ENCODE measurements at places on chromosomes 12 and 14.

DNA sequence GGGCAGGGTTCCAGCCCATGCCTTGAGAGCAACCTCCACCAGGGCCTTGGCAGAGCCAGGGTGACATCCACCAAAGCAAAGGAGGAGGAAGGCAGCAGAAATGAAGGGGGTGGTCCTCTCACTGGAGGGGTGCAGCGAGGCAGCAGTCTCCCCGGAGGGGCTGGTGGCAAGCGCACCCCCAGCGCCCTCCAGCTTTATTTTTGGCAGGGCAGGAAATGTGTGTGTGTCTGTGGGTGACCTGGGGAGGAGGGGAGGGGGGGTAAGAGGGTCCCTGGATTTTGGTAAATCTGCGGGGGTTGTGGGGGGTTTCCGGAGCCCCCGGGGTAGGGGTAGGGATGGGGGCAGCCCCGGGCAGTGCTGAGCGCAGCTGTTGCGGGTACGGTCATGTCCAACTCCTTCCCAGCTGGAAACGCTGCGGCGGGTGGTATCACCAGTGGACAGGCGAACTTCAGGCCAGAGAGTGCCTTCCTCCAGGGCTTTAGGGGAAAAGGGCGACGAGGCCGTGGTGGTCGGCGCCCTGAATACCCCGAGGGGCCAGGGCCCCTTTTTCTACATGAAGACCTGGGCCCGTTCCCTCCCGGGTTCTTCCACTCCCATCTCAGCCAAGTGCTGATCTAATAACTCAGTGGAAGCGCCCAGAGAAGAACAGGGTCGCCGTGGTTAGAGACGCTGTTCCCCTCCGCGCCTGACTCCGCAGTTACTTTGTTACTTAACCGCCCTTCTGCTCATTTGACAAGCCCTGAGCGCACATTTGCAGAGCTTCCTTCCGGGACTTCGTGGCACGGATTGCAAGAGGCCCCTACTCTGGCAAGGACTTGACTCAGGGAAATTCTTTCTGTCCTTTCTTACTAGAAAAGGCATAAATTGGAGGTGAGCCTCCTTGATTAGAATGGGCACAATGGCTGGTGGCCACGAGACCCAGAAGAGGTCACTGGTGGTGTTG lies 55.2 kb downstream of the FOS start:
- peak; percentile 21 for DNase-seq

- DNase-seq = no peak
These were observed 5.8 kb downstream of the NID2 start for GRCh38 chr14:52063052-52063462.

DNA sequence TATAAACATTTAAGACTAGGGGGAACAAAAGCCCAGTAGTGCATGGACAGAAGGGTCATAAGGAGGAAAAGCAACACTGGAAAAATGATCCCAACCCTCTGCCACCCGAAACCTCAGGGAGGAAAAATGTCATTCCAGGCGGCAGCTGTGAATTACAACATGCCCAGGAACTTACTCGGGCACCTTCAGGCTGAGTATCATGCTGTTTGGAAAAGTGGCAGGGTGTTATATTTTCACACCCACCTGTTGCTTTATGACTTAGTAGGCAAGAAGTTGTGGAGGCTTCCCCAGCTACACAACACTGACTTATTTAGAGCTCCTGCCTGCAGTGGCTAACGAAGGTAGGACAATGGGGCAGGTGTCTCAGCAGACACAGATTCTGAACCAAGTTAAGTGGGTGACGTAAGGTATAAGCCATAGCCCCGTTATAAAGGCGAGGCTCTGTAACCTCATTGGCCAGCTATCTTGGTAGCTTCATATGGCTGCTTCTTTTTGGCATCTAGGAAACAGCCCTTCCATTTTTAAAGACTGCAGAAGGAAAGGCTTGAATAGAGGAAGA lies 96.1 kb upstream of the IFNG-AS1 start:
- DNase-seq = no peak

DNA sequence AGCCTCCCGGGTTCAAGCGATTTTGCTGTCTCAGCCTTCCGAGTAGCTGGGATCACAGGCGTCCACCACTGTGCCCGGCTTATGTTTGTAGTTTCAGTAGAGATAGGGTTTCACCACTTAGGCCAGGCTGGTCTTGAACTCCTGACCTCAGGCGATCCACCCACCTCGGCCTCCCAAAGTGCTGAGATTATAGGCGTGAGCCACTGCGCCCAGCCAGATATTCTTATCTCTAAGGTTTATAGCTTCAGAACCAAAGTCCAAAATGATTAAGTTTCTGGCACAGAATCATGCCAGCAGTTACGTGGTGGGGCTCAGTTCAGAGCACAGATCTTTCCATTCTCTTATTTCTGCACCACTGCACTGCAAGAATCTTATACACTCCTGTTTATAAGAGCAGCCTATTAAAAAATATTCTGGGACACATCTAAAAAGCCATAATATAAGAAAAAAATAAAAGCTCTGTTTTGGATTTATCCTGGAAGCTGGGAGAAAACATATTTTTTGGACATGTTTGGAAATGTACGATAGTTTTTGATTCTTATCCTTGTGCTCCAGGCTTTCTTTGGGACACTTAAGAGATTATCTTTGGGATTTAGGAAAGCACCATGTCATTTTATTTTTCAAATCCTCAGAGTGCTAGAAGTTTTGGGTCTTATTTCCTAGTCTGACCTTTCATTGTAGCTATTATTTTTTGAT lies 129.6 kb downstream of the LMNTD1 start:
- DNase-seq = no peak

DNA sequence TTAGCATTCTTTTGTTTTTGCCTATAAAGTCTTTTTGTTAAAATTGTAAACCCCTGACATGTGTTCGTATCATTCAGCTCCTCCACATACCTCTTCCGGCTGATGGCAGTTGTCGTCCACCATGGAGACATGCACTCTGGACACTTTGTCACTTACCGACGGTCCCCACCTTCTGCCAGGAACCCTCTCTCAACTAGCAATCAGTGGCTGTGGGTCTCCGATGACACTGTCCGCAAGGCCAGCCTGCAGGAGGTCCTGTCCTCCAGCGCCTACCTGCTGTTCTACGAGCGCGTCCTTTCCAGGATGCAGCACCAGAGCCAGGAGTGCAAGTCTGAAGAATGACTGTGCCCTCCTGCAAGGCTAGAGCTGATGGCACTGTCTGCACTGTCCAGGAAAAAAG lies 7.7 kb downstream of the ALKBH2 start:
- DNase-seq = no peak

- peak; percentile 89 for DNase-seq
These were observed 40.9 kb upstream of the SMUG1 start for GRCh38 chr12:54229624-54230212.

DNA sequence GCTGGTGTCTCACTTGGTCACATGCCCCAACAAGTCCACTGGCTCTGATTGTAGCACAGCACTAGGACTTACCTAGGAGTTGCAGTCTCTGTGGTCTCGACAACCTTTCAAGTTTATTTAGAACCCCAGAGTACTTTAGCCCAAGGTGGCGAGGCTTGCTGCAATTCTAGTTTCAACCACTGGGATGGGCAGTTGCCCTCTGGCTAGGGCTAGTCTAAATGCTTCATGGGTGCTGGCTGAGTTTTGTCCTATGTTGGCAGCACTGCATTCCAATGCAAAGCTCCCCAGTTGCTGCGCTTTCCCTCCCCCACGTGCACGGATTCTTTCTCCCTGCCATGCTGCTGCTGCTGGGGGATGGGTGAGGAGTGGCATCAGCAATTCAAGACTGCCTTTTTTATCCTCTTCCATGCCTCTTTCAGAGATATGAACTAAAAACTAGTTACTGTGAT lies 207.9 kb downstream of the SYNE2 start:
- DNase-seq = no peak

GRCh38 chr14:22314183-22314820 lies 274.7 kb downstream of the DAD1 start:
- DNase-seq = peak; percentile 63

DNA sequence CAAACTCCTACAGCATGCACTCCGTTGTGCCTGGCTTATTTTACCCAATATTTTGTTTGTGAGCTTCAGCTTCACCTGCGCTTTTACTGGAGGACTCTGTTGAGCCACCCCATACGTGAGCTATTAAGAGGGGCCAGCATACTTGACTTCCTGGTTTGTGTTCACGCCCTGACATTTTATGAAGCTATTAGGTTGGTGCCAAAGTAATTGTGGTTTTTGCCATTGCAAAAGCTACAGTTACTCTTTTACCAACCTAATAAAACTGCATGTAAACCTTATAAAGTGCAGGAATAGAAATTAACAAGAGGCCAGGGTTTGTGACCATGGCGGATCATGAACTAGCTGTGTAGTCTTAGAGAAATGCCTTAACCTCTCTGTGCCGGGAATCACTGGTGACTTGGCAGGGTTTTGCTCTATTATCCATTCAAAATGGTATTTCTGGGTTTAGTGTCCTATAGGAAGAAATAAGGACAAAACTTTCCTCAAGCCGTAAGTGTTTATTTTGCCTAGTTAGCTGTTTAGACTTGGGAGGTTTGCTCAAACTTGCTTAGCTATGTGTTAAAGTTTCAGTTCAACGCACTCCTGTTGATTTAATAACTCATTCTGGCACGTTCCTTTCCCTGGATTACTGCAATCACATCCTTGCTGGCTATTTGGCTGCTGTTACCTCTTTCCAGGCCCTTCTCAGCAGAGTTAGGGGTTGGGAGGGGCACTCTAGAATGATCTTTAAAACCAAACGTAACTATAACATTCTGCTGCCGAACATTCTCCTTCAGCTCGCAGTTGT lies 1027.6 kb downstream of the BCL11B start:
- no peak for DNase-seq

DNA sequence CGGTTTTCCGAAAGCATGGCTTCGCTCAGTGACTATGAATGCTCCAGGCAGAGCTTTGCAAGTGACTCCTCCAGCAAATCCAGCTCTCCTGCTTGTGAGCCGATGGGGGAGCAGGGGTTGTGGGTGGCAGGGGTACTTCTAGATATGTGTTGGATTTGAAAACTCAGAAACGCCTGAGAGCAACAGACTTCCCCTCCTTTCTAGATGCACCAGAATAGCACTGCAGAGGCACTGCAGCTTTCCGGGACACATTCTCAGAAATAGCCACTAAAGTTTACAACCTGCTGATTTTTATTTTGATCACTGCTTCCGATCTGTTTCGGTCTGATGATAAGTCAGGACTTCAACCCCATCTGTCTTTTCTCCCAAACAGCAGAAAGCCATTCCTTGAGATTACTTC lies 8.6 kb downstream of the TCP11L2 start:
- DNase-seq = no peak

DNA sequence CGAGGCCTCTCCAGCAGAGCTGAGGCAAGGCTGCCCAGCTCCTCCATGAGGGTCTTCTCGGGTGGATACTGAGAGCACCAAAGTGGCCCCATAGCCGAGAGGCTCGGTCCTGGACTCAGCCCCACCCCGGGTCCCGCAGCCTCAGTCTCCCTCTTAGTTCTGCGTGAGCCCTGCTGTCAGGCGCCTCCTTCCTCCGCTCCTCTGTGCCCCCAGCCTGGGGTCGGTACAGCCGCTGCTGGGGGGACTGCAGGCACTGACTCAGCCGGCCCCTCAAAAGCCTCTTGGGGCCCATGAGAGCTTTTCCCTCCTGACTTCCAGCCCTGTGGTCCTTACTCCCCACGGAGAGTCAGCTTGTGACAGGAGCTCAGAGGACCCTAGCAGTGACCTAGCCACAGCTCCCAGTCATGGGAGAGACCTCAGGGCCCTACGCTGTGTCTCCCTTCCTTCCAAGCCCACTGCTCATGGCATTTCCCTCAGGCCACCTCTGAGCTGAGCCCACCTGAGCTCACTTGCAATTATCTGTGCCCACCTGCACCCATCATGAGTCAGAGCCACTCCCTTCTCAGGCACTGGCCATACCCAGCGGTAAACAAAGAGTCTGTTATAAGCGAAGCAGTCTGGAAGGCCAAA lies 295.0 kb upstream of the RTL1 start:
- no peak for DNase-seq

GRCh38 chr14:102316338-102316742 lies 3.2 kb upstream of the ZNF839 start:
- DNase-seq = no peak

DNA sequence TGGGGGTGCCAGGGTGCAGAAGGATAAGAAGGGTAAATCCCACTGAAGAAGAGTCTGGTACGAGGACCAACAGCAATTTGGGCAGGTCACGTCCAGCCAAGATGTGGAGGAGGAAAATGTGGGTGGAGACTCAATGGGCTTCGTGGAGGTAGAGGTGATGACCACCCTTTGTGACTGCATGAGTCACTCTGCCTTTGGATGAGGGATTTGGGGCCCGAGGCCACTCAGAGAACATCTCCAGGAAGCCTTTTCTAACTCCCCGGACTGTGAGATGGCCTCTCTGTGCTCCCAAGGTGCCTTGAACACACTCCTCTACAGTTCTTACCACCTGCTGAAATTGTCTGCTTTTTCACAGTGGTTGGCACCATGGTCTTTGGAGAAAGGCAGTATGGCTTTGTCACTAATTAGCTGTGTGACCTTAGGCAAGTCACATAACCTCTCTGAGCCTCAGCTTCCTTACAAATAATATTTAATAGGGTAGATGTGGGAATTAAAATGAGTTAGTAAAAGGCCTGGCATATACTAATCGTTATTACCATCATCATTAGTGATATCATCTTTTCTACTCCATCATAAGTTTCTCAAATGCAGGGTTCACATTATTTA lies 67.0 kb upstream of the ARHGAP5 start:
- no peak for DNase-seq

GRCh38 chr14:85464135-85464895 lies 65.6 kb upstream of the FLRT2 start:
- DNase-seq = no peak

GRCh38 chr12:71533703-71534102 lies 94.1 kb downstream of the LGR5 start:
- DNase-seq = no peak

DNA sequence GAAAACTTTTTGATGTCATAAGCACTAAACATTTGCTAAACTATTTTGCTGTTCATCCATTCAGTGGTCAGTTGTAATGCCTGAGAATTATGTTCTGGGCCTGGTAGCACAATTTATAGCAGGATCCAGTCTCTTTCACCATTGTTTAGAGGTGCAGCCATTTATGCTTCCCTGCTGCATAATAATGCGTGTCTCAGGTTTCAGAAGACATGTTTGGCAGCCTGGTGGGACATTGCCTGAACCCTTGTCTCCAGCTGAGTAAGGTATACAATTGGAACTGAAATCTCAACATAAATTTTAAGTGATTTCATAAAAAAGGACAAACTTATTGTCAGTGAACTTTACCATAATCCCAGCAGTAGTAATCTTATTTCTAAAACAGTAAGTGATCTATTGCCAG lies 94.8 kb downstream of the POLR3B start:
- DNase-seq = no peak
